Activated T-cell treated with anti-CD3 and anti-CD28 coated beads, Interleukin-2, amount 50 U/mL, for 72 hours (primary cell): ENCODE measurements at places on chromosomes 5 and 9. TPM values are rescaled to one million over a fixed set of nuclear protein-coding genes. Genes with fewer than 3 reads are reported as not detected.

NEURL1B gene
- total RNA-seq, result 0.63 TPM

ADAMTS12 gene
- total RNA-seq, result not detected

ZNF483 gene
- 2.0 TPM for total RNA-seq

YTHDC2 gene
- total RNA-seq, result 21.9 TPM

BTNL3 gene
- 0.10 TPM for total RNA-seq

PDCD1LG2 gene
- 1.3 TPM for total RNA-seq

SLC26A2 gene
- total RNA-seq, result 8.0 TPM

RNF183 gene
- total RNA-seq, result 0.69 TPM
